ENCODE measurements at places on chromosomes 7 and 10.

DNA sequence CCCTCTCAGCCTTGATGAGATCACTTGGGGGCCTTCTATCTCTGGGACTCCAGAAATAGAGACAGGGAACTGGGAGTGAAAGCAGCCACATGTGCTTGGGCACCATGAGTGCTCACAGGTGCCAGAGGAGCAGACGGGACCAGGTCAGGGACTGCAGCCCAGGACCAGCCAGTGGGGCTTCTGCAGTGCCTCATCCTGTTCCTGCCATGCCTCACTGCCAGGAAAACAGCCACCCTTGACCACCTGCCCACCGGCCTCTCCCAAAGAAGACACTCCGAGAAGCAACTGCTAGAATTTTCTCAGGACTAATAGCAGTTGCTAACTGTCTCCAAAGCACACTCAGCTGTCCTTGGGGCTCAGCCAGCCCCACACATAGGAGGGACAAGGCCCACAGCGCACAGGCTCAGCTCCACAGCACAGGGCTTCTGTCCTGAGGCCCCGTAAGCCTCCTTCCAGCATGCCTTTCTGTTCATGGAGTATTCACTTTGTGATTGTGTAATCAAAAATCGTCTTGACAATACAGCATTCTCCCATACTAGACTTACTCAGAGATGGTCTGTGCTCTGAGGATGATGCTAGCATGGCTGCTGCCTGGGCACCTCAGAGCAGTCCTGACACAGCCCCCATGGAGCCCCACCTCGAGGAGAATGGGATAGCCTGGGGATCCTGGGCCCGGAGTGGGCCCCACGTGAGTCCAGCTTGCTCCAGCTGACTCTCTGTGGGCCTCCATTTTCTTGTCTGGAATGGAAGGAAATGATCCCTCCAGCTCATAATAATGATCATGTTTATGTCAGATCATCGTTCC lies 115.7 kb upstream of the RET start:
- no peak for DNase-seq

DNA sequence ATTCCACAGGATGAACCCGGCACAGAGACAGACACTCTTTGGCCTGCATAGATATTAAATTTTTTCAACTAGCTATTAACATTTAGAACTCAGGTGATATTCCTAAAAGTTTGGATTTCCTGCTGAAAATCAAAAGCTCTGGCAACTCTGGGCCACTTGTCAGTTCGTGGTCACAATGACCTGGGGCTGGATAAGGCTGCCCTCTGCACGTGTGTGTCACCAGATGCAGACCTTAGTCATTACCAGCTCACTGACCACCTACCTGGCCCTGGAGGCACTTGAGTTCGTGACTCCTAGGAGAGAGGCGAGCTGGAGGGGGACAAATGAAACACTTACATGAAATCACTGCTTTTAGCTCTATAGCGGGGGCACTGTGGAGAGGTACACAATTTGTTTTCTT lies 126.5 kb downstream of the HIPK2 start:
- DNase-seq: no peak

DNA sequence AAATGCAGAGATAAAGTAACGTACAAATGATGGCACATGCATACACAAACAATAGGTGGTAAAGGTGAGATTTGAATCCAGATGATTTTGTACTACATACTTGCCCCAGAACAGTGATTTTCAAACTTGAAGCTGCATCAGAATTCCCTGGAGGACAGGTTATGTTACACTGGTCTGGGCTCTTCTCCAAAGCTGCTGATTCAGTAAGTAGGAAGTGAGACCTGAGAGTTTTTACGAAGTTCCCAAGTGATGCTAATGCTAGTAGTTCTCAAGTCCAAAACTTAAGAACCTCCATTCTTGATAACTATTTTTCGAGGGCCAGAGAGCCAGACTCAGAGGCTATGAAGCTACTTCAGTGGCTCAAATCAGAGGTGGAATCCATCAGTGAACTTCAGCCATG lies 159.0 kb upstream of the POM121L12 start:
- no peak for DNase-seq

GRCh38 chr10:130220251-130221185 lies 84.3 kb downstream of the GLRX3 start:
- DNase-seq: no peak

DNA sequence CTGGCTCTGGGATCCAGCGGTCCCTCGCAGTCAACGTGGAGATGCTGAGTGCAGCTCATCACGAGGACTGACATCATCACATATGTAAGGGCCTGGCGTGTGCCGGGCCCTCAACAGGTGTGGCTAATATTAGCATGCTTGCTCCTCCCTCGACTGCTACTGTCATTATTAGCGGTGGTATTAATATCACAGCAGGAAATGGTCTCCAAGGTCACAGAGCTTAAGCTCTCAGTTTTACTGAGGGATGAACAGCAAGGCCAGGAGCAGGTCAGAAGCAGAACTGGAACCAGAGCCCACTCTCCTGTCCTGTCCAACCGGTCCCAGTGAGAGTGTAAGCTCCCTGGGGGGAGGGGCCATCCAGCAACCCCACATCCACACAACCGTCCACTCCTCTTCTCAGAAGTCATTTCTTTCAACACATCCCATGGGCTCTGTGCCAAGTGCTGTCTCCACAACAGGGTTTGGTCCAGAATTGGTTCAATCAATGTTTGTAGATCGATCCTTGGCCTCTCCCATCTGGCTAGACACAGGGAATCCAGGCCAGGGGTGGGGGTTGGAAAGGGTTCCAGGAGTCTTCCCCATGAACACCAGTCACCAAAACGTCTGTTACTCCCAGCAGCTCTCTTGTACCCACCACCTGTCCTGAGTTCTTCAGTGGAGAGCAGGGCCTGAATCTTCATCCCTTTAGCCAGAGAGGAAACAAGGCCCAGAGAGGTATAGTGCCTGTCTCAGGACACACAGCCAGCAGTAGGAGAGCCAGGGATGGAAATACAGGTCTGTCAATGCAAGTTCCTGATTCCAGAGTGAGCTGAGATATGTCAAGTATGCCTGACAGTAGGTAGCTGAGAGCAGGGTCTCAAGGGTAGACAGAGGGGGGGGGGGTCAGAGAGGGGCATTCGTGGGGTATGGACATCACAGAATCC lies 45.3 kb upstream of the ZMIZ1 start:
- no peak for DNase-seq

DNA sequence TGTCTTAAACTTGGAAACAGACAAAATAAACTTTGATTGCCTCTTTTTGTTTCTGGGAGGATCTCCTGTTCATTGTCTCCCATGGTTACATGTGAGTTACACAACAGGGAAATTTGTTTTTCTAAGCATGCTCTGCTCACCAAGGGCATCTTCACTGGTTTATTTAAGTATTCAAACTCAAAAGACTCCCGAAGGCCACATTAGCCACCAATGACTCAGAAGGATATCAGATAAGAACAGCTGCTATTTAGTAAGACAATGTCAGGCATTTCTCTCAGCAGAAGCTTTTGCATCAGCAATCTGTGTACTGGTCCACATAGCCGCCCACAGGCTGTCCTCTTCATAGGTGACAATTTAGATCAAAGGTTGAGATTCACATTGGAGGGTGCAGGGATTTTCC lies 19.3 kb downstream of the OR6B1 start:
- DNase-seq: peak; percentile 62

GRCh38 chr7:18408461-18408860 lies 87.1 kb upstream of the HDAC9 start:
- no peak for DNase-seq

- no peak for DNase-seq
Observed at GRCh38 chr10:87931836-87932230, 68.4 kb downstream of the PTEN start.

- DNase-seq: no peak
Observed at GRCh38 chr7:17043012-17043877, 161.5 kb upstream of the AGR3 start.

DNA sequence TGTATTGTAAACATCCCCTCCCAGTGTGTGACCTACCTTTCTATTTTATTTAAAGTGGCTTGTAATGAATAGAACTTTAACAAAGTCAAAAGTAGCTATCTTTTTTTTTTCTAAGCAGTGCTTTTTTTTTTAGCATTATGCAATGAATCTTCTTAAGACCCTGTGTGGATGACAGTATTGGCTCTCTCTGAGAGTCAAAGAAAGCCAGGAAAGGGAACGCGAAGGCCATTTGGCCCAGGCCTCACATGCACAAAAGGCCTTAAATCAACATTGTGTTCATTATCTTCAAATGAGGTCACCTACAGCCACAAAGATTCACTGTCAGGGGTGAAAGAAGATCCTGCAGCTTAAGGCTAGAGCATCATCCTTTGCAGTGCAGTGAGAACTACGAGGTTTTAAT lies 721.5 kb downstream of the GRID1 start:
- no peak for DNase-seq

- DNase-seq: no peak
Observed at GRCh38 chr10:26486304-26486703, 48.2 kb downstream of the APBB1IP start.

GRCh38 chr10:69014171-69014570 lies 25.6 kb downstream of the KIFBP start:
- no peak for DNase-seq

- no peak for DNase-seq
Observed at GRCh38 chr7:135855846-135856245, 107.2 kb upstream of the FAM180A start.

DNA sequence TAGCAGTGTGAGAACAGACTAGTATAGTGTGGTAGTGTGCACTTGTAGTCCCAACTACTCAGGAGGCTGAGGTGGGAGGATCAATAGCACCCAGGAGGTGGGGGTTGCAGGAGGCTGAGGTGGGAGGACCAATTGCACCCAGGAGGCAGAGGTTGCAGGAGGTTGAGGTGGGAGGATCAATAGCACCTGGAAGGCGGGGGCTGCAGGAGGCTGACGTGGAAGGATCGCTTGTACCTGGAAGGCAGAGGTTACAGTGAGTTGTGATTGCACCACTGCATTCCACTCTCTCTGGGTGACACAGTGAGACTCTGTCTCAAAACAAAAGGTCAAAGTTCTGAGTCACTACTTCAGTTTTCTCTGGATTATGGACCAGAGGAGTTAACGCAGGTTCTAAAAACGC lies 22.6 kb upstream of the DIP2C start:
- no peak for DNase-seq

- DNase-seq: no peak
Observed at GRCh38 chr10:77874872-77875271, 51.7 kb downstream of the DLG5 start.

- no peak for DNase-seq
Observed at GRCh38 chr10:34229917-34230316, 585.2 kb downstream of the PARD3 start.

DNA sequence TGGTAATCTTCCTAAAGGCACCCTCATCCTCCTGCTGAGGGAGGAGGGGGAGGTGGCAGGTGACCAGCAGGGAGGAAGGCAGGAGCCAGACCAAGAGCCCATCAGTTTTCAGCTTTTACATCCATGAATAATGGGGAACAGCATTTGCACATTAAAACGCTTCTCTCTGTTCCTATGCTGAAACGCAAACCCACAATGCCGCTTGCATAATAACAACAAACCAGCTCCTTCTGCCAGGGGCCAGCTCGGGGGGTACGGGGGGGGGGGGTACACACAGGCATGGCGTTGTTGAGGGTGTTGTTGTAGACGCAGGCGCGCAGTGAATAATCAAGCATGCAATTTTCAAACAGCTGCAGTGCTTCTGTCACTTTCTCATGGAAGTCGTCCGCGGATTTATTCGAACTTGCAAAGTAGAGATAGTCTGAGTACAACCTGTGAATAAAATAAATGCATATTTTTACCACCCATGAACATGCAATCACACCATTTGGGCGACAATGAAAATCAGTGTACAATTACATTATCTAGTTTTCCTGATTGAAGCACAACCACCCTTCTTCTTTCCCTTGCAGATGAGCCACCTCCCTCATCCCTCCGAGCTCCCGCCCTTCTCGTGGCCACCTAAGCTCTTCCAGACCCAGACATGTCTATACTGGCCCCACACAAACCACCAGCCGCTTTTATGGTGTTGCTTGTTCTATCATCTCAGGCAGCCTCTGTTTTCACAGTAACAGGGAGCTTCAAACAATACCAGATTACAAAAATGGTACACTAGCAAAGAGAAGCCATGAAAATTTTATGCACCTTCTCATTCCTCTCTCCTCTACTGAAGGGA lies 72.2 kb downstream of the CHST15 start:
- no peak for DNase-seq

GRCh38 chr10:131161087-131161486 lies 150.4 kb downstream of the TCERG1L start:
- no peak for DNase-seq

GRCh38 chr7:87672217-87672616 lies 44.0 kb downstream of the RUNDC3B start:
- DNase-seq: no peak

GRCh38 chr10:123890226-123890625 lies 1.4 kb downstream of the CPXM2 start:
- no peak for DNase-seq

DNA sequence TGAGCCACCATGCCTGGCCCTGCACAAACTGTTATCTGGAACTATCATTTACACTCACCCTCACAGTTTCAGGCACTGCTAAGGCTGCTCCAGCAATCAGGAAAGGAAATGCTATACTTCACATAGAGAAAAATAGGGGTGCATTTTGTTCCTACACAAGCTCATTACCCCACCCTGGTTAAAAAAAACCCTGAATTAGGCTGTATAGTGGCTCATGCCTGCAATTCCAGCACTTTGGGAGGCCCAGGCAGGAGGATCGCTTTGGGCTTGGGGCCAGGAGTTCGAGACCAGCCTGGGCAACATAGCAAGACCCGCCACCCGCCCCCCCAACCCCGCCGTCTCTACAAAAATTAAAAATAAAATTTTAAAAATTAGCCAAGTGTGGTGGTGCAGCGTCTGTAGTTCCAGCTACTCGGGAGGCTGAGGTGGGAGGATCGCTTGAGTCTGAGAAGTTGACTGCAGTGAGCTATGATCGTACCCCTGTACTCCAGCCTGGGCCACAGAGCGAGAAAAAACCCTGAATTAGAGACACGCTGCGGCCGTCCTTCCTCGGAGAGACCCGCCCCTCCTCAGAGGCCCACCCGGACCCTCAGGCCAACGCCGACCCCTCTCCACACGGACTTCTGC lies 539 bp downstream of the PTCD1 start:
- DNase-seq: no peak

DNA sequence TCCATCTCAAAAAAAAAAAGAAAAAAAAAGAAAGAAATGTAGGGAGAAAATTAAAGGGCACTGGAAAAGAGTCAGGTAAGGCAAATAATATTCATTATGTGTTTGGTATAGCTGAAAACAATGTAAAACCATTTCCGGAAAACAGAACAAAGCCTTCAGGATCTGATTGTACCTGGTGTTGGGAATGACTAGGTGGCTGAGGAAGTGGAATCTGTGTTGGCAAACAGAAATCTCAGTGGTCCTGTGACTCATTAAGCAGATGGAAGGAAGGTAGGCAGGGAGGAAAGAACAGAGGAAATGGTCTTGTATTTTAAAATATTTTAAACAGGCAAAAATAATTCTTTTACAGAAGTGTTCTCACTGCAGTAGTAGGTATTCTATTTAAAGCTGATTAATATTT lies 55.7 kb upstream of the GATA3 start:
- no peak for DNase-seq

DNA sequence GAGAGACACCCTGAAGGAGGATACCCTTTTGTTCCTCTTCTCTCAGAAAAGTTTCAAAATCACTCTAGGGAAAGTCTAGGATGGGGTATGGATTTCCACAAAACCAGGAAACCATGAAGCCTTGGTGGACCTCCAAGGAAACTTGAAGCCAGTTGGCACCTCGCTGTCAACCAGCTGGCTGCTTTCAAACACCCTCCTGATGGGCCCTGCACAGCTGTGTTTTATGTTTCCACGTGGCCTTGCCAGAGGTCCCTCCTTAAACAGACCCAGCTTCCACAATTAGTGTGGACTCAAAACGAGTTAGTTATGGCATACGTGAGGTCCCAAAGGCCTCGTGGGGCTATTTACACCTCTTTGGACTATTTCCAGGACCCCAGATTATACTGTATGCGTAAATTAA lies 5.9 kb downstream of the PPP1R3A start:
- no peak for DNase-seq

- no peak for DNase-seq
Observed at GRCh38 chr7:7652798-7653540, 12.4 kb downstream of the UMAD1 start.
